ENCODE measurements at places on chromosomes 2 and 18. TPM values are rescaled to one million over a fixed set of nuclear protein-coding genes. Genes with fewer than 3 reads are reported as not detected.

The ATRAID gene
- total RNA-seq, result 69.9 TPM

The SCN7A gene
- total RNA-seq, result not detected

The RAB27B gene
- total RNA-seq, result 0.53 TPM

The VAMP8 gene
- 98.3 TPM for total RNA-seq

The KCNS3 gene
- 0.07 TPM for total RNA-seq

- no peaks in the 10 kb centered on the region for H3K4me1 ChIP-seq
- H3K4me3 ChIP-seq, result no peak overlapping the region
- H3K27ac ChIP-seq, result no peak overlapping the region
These were observed 10.9 kb downstream of the ANKRD23 start for GRCh38 chr2:96832754-96833507.

- no peaks in the 10 kb centered on the region for H3K36me3 ChIP-seq
- no peak overlapping the region for H3K27ac ChIP-seq
- no peak for DNase-seq
- H3K4me3 ChIP-seq, result no peak overlapping the region
- H3K4me1 ChIP-seq, result peaks cover 24% of the 10 kb centered on the region
These were observed 13.5 kb downstream of the TNFRSF11A start for GRCh38 chr18:62338446-62339105.

DNA sequence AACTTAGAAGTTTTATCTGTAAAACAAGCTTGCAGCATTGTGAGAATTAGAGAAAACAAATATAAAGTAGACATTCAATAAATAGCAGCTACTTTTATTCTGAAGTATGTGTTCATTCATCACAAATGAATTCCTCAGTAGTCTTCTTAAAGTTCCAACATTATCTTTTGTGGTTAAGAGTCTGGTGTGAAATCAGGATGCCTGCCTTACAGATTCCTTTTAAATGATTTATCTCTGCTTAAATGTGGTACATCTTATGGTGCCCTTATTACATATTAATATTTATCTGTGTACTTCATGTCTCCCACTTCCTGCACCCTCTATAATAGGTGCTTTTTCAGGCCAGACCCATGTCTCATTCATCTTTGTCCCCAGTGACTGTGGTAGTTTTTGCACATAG, 595.0 kb downstream of the STK39 start:
- H3K4me1 ChIP-seq, result no peaks in the 10 kb centered on the region
- no peaks in the 10 kb centered on the region for H3K36me3 ChIP-seq
- no peak overlapping the region for H3K27ac ChIP-seq
- DNase-seq, result no peak
- H3K4me3 ChIP-seq, result no peak overlapping the region
